OCI-LY7 (cell line): ENCODE measurements at places on chromosomes 1 and 21.

DNA sequence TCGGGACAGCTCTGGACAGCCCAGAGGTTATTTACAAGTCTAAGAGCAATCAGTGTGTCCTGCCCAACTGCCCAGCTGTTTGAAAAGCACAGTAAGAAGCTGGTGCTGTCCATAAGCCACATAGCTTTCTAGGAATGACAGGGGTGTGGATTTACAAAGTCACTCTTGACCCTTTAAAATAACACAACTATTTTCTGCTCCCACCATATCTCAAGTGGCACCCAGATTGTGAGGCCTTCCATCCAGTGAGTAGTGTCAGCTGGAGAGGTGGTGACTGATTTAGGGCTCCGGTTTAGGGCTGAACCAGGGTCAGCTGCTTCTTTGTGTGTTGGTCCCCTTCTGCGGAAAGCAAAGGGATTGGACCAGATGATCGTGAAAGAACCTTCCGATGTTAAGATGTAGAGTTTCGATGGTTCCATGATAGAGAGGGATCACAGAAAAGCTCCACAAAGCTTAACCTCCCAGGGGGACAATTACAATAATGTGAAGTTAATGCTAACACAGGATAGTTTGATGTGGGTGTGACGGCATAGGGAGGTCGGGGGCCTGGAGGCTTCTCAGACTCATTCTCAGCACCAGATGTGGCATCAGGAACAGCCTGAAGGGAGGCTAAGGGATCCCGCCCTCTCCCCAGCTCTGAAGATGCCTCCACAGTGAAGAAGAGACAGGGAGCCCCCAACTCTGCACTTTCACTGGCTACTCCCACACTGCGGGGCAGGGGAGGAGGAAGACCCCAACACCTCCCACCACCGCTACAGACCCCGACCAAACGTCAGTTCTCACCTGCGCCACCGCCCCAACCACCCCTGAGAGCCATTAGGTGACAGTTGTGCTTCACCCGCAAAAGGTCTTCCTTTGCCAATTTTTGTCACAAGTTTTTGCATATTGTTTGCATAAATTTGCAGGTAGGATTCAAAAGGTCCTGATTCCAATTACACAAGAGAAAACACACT is 40.6 kb downstream of the LRRC3 start:
- no peak for DNase-seq

GRCh38 chr1:188551176-188551575 is 1722.4 kb downstream of the PLA2G4A start:
- DNase-seq: no peak

DNA sequence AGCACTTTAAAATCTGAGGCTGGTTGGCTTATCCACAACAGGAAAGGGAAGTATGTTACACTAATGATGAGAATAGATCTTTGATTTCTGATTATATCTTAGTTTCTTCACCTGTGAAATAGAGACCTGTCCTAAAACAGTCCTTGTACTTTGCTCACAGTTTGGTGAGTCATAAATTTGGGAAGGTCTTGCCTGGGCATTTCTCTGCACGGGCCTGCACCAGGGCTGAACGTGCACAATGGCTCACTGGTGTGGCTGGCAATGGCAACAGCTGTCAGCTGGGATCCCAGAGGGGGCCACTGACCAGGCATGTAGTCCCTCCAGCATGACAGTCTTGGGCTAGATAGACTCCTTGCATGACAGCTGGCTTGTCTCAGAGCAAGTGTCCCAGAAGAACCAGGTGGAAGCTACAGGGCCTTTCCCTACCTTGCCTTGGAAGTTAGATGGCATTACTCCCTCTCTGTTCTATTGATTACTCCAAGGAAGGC is 367.4 kb downstream of the DISC1 start:
- no peak for DNase-seq

DNA sequence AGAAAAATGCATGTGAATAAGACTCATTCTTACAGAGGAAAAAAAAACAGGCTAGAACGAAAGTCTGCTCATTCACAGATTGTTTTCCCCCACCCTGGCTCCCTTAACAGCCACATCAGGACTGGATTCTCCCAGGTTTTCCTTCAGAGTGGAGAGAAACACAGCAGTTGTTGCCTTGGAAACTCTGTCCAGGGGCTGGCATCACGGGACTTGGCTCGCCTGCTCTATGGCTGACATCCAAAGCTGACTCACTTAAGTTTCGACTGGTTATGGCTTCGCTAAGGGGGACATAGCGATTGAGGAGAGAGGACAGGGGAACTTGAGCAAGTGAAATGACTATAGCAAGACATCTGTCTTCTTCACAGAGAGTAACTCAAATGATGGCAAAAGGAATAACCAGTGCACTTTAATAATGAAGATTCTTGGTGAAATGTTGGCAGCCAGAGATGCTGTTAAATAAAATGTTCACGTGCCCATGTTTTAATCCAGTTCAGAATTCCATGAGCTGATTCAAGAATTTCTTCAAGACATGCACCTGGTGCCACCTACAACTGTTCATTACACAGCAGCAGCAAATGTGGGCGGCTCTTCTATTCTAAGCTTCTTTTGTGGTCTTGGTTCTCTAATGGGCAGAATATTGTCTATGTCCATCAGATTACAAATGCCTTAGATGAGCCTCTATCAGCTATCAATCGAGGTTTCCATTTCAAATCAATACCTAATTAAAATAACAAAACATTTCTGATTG is 21.8 kb downstream of the MIS18A start:
- DNase-seq: no peak

GRCh38 chr1:209485167-209485566 is 98.3 kb upstream of the CAMK1G start:
- DNase-seq: no peak

DNA sequence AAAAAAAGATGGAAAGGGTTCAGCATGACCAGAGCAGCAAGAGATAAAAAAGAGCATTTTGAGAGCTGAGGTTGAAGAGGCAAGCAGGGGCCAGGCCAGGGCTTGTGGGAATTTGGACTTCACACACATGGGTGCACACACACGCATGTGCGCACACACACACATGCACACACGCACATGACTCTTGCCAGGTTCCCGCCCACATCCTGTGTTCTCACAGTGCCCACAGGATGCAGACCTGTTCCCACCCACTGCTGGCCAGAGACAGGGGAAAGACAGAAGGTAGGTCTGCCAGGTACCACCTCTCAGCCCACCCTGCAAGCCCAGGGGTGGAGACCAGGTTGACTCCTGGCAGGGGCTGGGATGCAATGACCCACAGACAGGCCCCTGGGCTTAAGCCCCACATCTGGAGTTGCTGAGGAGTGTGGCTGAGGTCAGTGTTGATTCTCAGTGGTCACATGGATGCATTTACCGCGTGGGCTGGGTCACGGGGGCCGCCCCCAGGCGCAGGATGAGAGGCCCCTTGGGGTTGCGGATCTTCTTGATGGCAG is 4.4 kb downstream of the COL16A1 start:
- DNase-seq: peak; percentile 24

- DNase-seq: no peak
These were observed 36.7 kb downstream of the ZBTB40 start for GRCh38 chr1:22488319-22488718.

GRCh38 chr1:213337025-213337678 is 286.1 kb downstream of the RPS6KC1 start:
- no peak for DNase-seq

GRCh38 chr1:167276969-167277368 is 56.3 kb downstream of the POU2F1 start:
- DNase-seq: no peak

DNA sequence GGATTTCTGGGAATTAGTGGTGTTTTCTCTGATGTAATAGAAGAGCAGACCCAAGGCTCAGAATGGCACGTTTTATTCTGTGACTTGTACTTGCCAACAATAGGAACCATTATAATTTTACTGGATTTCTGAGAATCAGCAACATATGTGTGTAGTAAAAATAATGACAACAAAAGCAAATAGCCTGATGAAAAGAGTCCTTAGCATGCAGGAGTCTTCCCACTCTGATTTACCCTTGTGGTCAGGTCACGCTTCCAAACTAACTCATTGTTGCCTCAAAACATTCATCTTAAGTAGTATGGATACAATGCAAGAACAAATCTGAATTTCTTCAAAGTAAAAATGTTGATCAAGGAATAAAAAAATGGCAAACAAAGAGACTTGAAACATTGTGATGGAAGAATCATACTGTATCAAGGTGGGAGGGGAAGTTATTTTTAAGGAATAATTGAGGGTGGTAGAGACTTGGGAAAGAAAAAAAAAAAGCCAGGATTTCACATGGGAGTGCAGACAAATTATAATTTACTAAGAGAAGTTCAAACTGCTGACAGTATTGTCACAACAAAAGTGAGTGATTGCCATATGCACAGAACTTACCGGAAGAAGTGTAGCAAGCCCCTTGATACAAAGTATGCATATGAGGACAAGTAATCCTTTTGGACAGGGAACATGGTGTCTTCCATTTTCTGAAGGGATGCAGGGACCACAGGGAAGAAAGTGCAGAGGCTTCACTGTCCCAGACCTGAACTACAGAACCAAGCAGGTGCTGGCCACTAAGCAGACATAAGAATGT is 31.2 kb upstream of the RGL1 start:
- no peak for DNase-seq

GRCh38 chr1:38193040-38193439 is 146.4 kb upstream of the POU3F1 start:
- DNase-seq: no peak

- peak; percentile 81 for DNase-seq
These were observed 15.8 kb upstream of the CDCA8 start for GRCh38 chr1:37676281-37677142.

- no peak for DNase-seq
These were observed 311.2 kb downstream of the NFIA start for GRCh38 chr1:61393575-61393974.

DNA sequence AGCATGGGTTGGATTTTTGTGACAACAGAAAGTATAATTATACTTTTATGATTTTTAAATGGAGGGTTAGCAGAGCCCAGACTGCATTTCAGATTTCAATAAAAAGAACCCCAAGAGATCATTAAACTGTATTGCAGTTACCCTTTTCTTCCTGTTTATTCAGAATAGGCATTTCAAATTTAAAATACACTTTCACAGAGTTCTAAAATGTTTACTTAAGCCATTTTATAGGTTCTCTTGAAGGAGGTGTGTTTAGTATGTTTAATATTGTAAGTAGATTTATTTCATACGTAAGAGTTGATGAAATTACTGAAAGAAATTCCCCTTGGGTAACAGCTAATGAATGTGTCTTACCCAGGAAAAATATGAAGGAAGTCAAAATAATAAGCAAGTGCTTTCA is 17.4 kb downstream of the UAP1 start:
- DNase-seq: no peak

DNA sequence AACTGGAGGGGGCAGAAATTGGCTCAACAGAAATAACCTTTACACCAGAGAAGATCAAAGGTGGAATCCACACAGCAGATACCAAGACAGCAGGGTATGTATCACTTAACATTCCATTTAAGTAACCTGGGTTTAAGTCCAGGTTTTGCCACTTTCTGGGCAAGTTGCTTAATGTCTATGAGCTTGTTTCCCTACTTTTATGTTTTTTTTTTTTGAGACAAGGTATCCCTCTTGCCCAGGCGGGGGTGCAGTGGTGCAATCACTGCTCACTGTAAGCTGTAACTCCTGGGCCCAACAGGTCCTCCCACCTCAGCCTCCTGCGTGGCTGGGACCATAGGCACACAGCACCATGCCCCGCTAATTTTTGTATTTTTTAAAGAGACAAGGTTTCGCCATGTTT is 2.2 kb downstream of the RTCA start:
- no peak for DNase-seq

DNA sequence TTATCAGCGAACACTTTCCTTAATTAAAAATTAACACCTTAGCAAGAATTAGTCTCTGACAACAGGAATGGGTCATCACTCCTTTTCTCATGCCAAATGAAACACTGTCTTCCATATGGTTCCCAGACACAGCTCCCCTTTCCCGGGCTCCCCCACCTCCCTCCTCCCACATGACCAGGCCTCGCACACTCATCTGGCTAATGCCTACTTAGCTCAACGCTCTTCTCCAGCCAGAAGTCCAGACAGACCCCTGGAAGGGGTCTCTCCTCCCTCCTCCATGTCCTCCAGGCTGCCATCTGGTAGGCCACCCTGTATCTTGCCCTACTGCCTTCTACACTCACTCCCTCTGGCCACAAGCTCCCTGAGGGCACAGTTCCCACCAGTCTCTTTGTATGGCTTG is 39.9 kb downstream of the KCNC4 start:
- no peak for DNase-seq

DNA sequence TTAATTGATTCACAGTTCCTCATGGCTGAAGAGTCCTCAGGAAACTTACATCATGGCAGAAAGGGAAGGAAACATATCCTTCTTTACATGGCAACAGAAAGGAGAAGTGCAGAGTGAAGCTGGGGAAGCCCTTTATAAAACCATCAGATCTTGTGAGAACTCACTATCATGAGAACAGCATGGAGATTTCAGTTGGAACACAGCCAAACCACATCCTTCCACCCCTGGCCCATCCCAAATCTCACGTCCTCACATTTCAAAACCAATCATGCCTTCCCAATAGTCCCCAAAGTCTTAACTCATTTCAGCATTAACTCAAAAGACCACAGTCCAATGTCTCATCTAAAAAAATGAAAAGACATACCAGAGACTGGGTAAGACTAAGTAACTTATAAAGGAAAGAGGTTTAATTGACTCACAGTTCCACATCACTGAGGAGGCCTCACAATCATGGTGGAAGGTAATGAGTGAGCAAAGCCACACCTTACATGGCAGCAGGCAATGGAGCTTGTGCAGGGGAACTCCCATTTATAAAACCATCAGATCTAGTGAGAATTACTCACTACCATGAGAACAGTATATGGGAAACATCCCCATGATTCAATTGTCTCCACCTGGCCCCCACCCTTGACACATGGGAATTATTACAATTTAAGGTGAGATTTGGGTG is 105.2 kb downstream of the MRPL39 start:
- no peak for DNase-seq

DNA sequence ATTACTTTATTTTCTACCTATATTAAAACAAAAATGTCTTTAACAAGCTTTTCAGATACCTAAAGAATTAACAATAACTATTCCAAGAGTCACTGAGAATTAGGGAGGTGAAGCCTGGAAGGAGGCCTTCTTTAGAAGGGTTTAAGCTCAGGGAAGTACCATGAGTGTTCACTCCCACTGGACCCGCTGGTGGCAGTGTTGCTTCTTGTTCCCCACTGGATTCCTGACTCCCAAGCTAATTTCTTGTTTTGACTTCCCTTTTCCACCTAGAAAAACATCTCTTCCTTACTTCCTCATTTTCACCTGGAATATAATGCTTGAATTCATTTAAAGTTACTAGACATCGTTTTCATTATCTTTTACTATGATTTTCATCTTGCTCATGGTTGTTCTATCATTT is 264.2 kb downstream of the HMCN1 start:
- DNase-seq: no peak

- peak; percentile 58 for DNase-seq
These were observed 1.4 kb downstream of the EIF4G3 start for GRCh38 chr1:21175324-21175669.

GRCh38 chr1:41109310-41110197 is 88.0 kb upstream of the SLFNL1 start:
- DNase-seq: no peak

DNA sequence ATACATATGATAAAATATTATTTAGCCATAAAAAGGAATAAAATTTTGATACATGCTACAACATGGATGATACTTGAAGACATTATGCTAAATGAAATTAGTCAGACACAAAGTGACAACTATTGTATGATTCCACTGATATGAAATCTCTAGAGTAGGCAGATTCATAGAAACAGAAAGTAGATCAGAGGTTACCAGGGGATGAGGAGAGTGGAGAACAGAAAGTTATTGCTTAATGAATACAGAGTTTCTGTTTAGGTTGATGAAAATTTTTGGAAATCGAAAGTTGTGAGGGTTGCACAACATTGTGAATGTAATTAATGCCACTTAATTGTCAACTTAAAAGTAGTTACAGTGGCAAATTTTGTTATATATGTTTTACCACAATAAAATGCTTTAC is 315.7 kb upstream of the USP25 start:
- no peak for DNase-seq
